Hindlimb muscle (tissue), 1 donor: ENCODE measurements at places on chromosomes 16 and 17.
A peak's percentile ranks its signal among the peaks of the same experiment; 100 is the strongest.

DNA sequence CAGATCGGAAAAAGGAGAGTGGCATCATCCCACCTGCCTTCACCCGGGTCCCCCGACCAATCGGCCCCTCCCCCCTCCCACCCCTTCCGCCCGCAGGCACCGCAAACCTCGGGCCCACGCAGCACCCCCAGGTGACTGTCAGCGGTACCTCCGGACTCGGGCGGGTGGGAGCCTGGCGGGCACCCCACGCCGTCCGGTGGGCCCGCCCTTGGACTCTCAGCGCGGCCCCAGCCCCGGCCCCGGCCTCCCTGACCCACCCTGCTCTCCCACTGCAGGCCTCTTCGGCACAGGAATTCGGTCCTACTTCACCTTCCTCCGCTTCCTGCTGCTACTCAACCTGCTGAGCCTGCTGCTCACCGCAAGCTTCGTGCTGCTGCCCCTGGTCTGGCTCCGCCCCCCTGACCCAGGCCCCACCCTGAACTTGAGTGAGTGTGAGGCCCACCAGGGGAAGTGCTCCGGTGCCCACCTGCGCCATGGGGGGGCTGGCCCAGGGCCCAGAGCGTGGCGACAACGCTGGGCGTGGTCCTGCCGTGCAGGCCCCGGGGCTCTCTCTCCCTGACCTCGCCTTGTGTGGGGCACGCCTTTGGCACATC is 1.6 kb downstream of the TMC8 start:
- DNase-seq, result no peak

GRCh38 chr17:17431605-17432004 is 45.2 kb upstream of the MED9 start:
- DNase-seq, result no peak

GRCh38 chr16:50842589-50842988 is 100.7 kb downstream of the CYLD start:
- no peak for DNase-seq

DNA sequence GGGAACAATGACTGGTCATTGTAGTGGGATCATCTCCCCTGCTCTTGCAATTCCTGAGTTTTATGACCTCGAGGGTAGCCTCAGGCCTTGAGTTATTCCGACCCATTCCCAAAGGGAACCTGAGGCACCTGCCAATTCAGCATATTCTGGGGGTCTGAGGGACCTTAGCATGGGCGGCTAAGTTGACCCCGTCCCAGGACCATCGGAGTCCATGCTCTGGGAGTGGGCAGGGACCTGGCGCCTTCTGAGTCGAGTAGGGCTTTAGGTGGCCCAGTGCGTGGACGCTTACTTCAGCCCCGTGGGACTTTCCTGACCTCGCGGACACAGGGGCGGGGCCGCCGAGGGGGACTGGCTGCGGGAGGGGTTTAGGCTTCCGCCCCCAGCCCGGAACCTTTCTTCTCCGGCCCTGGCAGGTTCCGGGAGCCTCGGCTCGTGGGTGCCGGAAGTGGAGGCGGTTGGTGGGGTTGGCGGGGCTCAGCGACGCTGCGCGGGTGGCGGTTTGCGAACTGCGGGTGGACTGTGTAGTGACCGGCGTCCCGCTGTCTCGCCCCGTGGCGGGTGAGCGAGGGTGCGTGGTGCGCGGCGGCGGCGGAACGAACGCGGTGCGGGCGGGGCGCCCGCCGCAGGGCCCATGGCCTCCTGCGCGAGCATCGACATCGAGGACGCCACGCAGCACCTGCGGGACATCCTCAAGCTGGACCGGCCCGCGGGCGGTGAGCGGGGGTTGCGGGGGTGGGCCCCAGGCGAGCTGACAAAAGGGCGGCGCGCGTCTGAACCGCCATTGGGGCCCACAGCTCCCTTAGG is at the start of gene EDC4:
TSS of gene EDC4 (plus strand) at position 422 of the 804 bp plus-strand sequence. CDS start at position 632, 210 bp downstream.
- DNase-seq, result peak; percentile 84

DNA sequence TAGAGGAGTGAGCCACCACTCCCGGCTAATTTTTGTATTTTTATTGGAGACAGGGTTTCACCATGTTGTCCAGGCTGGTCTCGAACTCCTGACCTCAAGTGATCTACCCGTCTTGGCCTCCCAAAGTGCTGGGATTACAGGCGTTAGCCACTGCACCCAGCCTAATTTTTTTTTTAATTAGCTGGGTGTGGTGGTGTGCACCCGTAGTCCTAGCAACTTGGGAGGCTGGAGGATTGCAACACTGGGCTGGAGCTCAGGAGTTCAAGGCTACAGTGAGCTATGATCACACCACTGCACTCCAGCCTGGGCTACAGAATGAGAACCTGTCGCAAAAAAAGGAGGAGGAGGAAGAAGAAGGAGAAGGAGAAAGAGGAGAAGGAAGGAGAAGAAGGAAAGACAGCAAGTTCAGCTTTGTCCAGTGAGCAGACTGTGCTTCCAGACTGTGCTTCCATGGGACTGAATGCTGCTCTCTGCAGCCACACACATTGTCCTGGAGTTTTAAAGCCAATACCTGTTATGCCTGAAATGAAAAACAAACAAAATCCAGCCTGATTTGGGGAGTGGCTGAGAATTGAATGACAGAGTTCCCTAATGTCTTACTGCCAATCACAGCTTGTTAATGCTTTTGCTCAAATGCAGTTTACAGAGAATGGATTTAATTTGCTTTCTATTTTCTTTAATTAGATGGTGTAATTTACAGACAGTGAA is 2.8 kb upstream of the TNFRSF13B start:
- no peak for DNase-seq

DNA sequence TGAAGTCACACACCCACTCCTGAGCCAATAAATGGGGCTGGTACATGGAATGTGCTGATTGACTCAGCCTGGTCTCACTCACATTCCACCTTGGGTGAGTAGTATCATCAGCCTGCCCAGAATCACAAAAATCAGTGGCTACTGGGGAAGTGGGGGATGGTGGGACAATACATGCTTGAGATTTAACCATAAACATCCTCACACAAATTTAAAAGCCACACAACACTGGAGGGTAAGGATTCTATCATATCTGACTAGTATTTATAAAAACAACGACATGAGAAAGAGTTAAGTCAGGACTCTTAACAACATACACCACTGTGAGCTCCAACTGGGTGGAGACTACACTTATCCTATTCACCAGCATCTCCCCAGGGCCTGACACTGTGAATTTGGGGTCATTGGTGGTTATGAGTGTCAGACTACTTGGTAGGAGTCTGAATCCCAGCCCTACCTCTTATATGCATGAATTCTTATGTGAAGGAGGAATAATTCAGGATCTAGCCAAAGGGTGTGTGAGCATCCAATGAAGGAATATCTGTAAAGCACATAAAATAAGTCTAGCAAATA is 26.0 kb upstream of the IRX6 start:
- DNase-seq, result no peak

DNA sequence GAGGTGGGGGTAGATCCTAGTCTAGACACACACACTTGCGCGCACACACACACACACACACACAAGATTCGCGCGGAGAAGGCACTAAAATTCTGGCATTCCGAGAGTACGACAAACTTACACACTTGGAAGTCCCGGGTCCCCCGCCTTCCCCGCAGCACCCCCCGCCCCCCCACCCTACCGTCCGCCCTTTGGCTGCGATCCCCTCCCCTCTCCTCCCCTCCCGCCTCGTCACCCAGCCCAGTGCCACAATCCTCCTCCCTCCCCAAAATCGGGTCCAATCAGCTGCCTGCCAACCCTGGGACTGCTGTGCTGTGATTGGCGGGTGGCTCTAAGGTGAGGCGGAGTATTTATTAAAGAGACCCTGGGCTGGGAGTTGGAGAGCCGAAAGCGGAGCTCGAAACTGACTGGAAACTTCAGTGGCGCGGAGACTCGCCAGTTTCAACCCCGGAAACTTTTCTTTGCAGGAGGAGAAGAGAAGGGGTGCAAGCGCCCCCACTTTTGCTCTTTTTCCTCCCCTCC is at the start of gene SOX9:
TSS of gene SOX9 (plus strand) at position 379 of the 522 bp plus-strand sequence. CDS start 372 bp downstream, outside the sequence.
- DNase-seq, result peak; percentile 91

- no peak for DNase-seq
Observed at GRCh38 chr17:3475251-3475685, 529 bp upstream of the ASPA start.

DNA sequence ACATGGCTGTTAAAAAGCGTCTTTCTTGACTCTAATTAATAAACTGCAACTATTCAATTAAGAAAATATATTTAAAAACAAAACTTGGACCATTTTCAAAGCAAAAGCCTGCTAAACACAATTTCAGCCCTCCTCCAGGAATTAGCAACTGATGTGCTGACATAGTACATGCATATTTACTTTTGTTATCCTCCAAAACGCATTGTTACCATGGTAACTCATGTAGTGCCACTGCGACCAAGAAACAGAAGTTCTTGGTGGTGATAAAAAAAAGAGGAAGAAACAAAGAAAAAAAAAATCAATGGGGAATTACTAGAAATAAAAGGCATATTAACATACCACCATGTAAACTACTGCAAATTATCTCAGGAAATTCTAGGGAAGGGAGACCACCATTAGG is 793.4 kb upstream of the CDH8 start:
- DNase-seq, result no peak

- DNase-seq, result no peak
Observed at GRCh38 chr17:28975646-28976045, 24.3 kb upstream of the PHF12 start.

DNA sequence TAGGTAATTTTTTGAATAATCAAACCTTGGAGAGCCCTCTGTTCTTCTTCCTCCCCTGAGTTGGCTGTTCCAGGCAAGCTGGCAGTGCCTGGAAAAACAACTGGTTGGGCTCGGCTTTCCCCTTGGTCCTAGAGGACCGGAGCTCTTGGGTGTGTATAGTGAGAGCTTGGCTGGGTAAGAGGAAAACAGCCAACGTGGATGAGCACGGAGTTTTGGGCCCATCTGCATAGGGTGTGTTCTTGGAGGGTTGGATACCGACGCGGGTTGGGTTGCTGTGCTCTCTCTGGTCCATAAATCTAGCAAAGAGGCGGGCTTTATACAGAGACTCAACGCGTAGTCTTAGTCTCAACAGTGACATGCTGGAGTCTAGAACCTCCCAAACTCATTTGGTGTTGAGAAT is 23.2 kb downstream of the ITGB3 start:
- DNase-seq, result peak; percentile 74

DNA sequence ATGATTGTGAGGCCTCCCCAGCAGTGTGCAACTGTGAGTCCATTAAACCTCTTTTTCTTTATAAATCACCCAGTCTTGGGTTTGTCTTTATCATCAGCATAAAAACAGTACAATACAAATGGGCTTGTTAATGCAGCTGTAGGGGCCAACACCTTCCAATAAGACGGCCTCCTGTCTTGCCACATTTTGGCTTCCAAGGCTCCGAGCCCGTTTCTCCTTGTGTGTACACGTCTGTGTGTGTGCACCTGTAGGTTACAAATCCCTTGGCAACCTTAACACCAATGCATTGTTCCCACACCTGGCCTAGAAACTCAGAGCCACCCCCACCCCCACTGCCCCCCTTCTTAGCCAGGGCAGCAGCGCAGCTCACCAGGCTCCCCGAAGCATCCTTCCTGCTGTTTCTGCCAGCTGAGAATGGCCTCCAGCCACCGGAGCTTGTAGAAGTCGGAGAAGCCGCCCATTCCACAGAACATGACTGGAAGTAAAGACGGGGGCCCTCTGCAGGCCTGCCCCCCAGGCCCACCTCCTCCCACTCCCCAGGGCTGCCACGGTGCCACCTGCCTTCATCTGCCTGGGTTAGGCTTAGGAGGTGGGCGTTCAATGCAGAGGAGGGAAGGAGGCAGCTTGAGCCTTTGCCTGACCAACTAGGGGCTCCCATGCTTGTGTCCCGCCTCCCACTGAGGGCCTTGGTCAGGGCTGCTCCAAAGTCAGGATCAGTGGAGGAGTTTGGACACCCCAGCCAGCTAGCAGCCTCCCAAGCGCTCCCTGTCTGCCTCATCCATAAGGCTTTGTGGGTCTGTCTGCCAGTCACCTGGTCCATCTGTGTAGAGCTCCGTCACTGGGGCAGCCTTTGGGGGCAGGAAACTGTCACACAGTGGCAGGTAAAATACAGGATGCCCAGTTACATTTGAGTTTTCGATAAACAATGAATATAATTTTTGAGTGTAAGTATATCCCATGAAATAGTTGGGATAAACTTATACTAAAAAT is 10.6 kb downstream of the C16orf89 start:
- DNase-seq, result no peak

DNA sequence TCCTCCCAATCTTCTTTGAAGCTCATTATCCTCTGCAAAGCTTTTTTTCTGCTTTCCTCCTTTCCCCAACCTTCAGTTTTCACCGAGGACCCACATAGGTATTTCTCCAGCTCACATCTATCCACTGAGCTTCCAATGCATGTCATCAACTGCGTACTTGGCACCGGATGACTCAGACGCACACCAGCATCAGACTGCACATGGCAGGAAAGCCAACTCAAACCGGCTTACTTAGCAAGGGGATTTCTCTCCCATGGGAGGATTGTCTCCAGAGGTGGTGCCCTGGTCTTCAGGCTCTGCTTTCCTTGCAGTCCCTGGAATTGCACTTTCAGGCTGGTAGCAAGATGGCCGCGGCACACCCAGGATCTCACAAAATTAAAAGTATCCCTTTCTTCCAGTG is 1.7 kb upstream of the AKTIP start:
- DNase-seq, result no peak

GRCh38 chr17:14604591-14605266 is 303.8 kb downstream of the HS3ST3B1 start:
- DNase-seq, result no peak

DNA sequence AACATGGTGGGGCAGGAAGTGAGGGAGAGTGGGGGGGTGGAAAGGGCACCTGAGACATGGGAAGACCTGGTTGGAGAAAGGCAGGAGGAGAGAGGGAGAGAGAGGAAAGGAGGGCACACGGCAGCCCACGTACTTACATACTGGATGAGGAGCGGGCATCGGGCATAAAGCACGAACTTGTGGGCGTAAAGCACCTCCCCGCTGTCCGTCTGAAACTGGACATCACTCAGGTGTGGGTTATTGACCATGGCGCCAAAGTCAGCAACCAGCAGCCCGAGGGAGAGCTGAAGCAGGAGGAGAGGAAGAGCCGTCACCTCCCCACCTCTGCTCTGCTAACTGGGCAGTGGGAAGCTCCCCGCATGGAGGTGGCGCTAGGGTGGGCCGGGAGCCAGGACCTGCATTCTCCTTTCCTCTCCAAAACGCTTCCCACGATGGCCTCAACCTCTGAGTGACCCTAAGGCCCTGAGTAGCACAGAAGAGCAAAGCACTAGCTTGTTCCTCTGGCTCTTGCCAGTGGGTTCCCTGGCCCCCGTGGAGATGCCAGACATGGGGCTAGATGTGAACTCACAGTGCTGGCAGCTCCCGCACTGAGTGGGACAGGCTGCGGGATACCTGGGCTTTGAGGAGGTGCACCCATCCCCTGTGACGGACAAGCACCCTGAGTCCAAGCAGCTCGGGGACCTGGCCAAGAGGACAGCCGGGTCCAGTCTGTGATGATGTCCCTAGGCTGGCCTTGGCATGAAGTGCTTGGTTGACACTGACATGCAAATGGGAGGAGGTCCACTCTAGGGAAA is 16.9 kb downstream of the SLX4 start:
- DNase-seq, result no peak

DNA sequence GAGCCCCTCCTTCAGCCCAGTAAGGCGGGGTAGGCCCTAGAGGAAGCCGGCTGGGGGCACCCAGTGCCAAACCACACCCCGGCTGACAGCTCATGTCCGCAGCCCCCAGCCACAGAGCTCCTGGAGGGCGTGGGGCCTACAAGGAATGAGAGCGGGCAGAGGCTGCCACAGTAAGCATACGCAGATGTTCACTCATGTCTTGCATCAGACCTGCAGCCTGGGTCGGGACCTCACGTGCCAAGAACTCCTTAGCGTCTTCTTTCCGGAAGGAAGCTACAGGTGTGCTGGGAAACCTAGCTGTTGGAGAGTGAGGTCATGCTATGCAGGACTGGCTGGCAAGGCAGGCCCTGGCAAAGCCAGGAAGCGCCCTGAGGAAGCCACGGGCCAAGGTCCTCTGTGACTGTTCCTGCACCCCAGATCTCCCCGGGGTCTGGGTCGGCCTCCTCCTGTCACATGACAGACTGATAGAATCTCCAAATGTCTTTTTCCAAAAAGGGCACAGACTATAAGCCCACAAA is 1.6 kb downstream of the ZNF598 start:
- DNase-seq, result no peak
